ENCODE measurements at places on chromosomes 3 and 15. TPM values are rescaled to one million over a fixed set of nuclear protein-coding genes. Genes with fewer than 3 reads are reported as not detected.

Gene CLRN1
- not detected for total RNA-seq

Gene FOXL2
- 3.3 TPM for total RNA-seq

Gene CERS3
- total RNA-seq: not detected

Gene CD200
- not detected for total RNA-seq

Gene VEPH1
- 0.10 TPM for total RNA-seq

Gene ALDH1L1
- total RNA-seq: 0.64 TPM

Gene BFSP2
- total RNA-seq: not detected

Gene GOLGA8M
- not detected for total RNA-seq

Gene CEMIP
- total RNA-seq: 2.4 TPM

Gene WDR93
- total RNA-seq: 0.28 TPM

Gene TPRA1
- total RNA-seq: 49.4 TPM

Gene P3H2
- 44.6 TPM for total RNA-seq

Gene HHATL
- total RNA-seq: not detected

Gene FETUB
- 0.05 TPM for total RNA-seq

Gene SCAANT1
- not detected for total RNA-seq

Gene SPTBN5
- 0.09 TPM for total RNA-seq

Gene CHDH
- 2.7 TPM for total RNA-seq

Gene CHRFAM7A
- total RNA-seq: 3.8 TPM

Gene KBTBD13
- not detected for total RNA-seq

Gene UROC1
- total RNA-seq: not detected

Gene IMPG2
- not detected for total RNA-seq

Gene HDDC3
- total RNA-seq: 34.0 TPM

Gene TMF1
- total RNA-seq: 14.3 TPM

Gene TMEM108
- total RNA-seq: not detected

Gene PCSK6
- 11.4 TPM for total RNA-seq

Gene CHRD
- 0.12 TPM for total RNA-seq

Gene HOMER2
- total RNA-seq: 11.5 TPM

Gene CKMT1B
- total RNA-seq: 7.6 TPM

Gene NANOGP8
- not detected for total RNA-seq

Gene SLC9C1
- not detected for total RNA-seq

Gene TMOD2
- 1.7 TPM for total RNA-seq

Gene TIGIT
- not detected for total RNA-seq

Gene TRIM42
- total RNA-seq: not detected

Gene ACVR2B
- total RNA-seq: 2.2 TPM

Gene MAPKAPK3
- total RNA-seq: 24.9 TPM

Gene KLHL40
- total RNA-seq: not detected

Data from A549 treated with CpdA at 1 μM for 4 hours (cell line).